ENCODE measurements at places on chromosomes 12 and 14. TPM values are rescaled to one million over a fixed set of nuclear protein-coding genes. Genes with fewer than 3 reads are reported as not detected.

GRCh38 chr14:100031506-100032281 lies 33.5 kb upstream of the EVL start:
- H3K27ac ChIP-seq, result no peak overlapping the region
- no peak for DNase-seq
- peaks cover 24% of the 10 kb centered on the region for H3K4me1 ChIP-seq
- H3K4me3 ChIP-seq, result no peak overlapping the region
- no peaks in the 10 kb centered on the region for H3K27me3 ChIP-seq

DNA sequence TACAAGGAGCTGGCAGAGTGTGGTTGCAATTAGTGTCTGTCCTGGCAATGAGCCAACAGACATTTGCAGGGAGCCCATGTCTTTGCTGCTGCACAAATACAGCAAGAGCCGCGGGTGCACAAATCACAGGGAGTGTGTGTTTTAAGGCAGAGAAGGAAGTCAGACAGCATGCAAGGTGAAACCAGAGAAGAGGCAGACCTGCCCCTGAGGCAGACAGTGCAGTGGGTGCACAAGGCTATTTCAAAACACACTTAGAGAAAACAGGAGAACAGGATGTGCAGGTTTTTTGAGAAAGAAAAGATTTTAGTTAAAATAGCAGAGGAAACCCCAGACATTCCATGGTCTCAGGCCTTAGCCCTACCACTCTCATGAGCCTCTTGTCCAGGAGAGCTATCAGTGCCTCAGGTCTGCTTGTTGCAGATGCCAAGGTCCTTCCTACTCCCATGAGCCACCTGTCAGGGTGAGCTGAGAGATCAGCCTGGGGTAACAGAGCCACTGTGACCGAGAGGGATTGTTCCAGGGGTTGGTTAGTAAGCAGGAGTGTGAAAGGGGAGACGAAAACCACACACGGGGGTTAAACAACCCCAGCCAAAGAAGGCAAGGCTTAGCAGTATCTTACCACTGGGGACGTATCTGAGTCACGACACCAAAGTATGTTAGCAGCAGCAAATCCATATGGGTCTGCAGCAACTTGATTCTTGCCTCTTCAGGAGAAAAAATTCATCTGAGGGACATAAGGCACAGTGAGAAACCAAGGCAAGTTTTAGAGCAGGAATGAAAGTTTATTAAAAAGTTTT lies 78.1 kb downstream of the C14orf132 start:
- no peaks in the 10 kb centered on the region for H3K27me3 ChIP-seq
- DNase-seq, result no peak
- no peaks in the 10 kb centered on the region for H3K4me1 ChIP-seq
- no peak overlapping the region for H3K27ac ChIP-seq
- no peaks in the 10 kb centered on the region for H3K36me3 ChIP-seq

GRCh38 chr12:101925935-101926334 lies 48.6 kb downstream of the DRAM1 start:
- DNase-seq, result no peak
- H3K36me3 ChIP-seq, result no peaks in the 10 kb centered on the region
- H3K27me3 ChIP-seq, result no peaks in the 10 kb centered on the region
- H3K4me3 ChIP-seq, result no peak overlapping the region
- no peaks in the 10 kb centered on the region for H3K4me1 ChIP-seq

DNA sequence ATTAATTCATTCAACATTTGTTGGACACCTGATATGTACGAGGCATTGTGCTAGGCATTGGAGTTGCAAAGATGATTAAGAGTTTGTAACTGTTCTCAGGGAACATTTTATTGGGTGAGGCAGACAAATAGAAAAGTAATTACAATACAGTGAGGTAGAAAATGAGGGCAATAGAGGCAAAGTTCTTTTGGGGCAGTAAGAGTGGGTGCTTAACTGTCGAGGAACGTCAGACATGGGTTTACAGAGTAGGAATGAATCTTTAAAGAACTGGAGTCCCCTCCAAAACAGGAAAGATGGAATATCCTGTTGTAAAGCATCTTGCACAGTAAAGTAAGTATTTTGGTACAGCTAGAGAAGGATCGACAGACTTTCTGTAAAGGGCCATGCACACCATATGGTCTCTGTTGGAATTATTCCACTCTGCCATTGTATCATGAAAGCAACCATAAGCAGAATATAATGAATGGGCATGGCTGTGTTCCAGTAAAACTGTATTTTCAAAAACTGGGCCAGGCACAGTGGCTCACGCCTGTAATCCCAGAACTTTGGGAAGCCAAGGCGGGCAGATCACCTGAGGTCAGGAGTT lies 9.1 kb downstream of the CREBL2 start:
- no peak overlapping the region for H3K4me3 ChIP-seq
- H3K27ac ChIP-seq, result no peak overlapping the region
- H3K27me3 ChIP-seq, result no peaks in the 10 kb centered on the region
- H3K36me3 ChIP-seq, result no peaks in the 10 kb centered on the region
- no peak for DNase-seq
- peaks cover 8% of the 10 kb centered on the region for H3K4me1 ChIP-seq

DNA sequence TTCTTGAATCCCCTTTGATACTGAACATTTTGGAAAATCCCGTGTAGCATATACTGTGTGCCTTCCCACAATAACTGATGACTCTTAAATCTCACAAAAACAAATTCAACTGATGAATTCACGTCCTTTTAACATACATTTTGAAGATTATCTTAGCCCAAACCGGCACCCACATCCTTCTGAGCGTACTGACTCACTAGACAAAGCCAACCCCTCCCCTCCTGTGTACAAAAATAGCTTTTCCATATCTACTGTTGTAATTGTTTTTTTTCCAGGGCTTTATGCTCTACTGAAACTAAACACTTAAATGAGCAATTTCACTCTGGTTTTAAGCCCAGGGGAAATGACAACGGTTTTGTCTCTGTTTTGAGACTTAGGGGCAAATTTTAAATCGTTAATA lies 109.4 kb upstream of the ATF7IP start:
- no peak overlapping the region for H3K4me3 ChIP-seq
- DNase-seq, result no peak
- no peaks in the 10 kb centered on the region for H3K36me3 ChIP-seq
- no peak overlapping the region for H3K27ac ChIP-seq
- peaks cover 36% of the 10 kb centered on the region for H3K4me1 ChIP-seq

DNA sequence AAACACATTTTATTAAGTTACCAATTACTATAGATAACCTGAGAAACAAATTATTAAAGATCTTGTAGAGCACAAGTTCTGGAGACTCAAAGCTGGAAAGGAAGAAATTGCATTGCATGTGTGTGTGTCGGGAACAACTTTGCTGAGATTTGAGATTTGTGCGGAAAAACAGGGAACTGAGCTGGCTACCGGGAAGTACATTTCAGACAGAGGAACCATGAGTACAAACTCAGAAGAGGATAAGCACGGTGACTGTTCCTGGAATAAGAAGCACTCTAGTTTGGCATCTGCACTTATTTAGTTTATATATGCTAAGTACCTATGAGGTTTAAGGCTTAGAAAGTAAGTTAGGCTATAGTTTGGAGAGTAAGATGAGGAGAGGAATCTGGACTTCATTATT lies 97.8 kb downstream of the DACT1 start:
- no peaks in the 10 kb centered on the region for H3K4me1 ChIP-seq
- no peaks in the 10 kb centered on the region for H3K36me3 ChIP-seq
- H3K27ac ChIP-seq, result no peak overlapping the region
- H3K27me3 ChIP-seq, result no peaks in the 10 kb centered on the region
- DNase-seq, result no peak

The EMP1 gene
- total RNA-seq, result 25.2 TPM

The SLC2A3 gene
- 2.9 TPM for total RNA-seq

The HIGD1C gene
- total RNA-seq, result not detected

DNA sequence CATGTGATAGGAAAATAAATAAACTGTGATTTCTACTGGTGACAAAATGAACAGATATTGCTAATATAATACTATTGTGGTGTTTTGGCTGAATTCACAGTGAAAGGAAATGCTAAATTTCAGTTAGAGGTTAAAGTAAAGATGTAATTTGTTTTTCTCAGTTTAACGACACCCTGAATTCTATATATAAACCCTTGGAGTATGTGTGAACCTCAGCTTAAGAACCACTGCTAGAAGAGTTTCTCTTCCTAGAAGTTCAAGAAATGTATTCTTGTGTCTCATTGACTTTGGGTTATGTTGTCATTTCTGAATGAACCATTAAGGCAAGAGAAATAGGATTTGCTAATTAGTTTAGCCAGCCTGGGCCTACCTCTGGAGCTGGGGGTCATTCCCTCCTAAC lies 8.2 kb downstream of the FBXO34 start:
- no peak overlapping the region for H3K4me3 ChIP-seq
- no peaks in the 10 kb centered on the region for H3K27me3 ChIP-seq
- peaks cover 14% of the 10 kb centered on the region for H3K4me1 ChIP-seq
- DNase-seq, result no peak
- H3K27ac ChIP-seq, result no peak overlapping the region
- no peaks in the 10 kb centered on the region for H3K36me3 ChIP-seq

The DERA gene
- 17.2 TPM for total RNA-seq

DNA sequence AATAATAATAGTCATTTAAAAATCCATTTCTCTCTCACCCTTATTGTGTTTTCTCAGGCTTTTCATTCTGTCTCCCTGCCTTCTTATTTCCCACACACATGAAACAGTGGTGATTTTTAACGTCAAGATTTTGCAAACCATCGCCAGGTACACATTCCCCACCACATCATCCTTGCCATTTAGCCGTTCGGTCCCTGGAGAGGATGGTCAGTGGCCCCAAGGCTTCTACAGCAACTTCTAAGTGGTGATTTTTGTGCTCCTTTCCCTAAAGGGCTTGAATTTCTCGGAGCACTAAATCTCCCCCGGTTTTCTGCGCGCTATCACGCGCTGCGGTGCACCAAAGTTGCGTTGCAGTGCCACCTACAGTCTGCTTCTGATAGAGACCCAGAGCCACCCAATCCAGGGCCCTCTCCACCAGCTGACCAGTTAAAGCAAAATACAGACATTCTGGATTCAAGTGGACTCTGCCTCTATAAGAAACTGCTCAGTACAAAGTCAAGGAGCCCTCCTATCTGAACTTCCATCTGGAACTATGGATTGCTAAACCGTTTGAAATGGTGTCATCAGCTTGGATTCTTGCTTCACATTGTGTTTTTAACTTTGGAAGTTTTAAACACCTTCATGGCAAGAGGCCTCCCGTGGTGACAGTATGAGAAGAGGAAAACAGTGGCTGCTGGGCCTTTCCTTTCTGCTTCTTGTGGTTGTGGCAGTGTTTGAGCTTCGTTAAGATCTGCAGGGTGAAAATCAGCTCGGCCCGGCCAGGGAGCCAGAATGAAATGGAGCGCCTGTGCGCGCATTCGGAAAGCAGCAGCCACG lies 234.0 kb downstream of the SPTSSA start:
- no peaks in the 10 kb centered on the region for H3K4me1 ChIP-seq
- H3K4me3 ChIP-seq, result no peak overlapping the region
- DNase-seq, result peak; percentile 77
- H3K36me3 ChIP-seq, result no peaks in the 10 kb centered on the region
- H3K27ac ChIP-seq, result no peak overlapping the region

GRCh38 chr12:117540011-117540410 lies 178.6 kb upstream of the NOS1 start:
- H3K4me3 ChIP-seq, result no peak overlapping the region
- H3K27me3 ChIP-seq, result no peaks in the 10 kb centered on the region
- H3K27ac ChIP-seq, result no peak overlapping the region
- H3K36me3 ChIP-seq, result no peaks in the 10 kb centered on the region

- no peaks in the 10 kb centered on the region for H3K27me3 ChIP-seq
- peaks cover 16% of the 10 kb centered on the region for H3K4me1 ChIP-seq
- DNase-seq, result peak; percentile 93
- no peaks in the 10 kb centered on the region for H3K36me3 ChIP-seq
- no peak overlapping the region for H3K4me3 ChIP-seq
- H3K27ac ChIP-seq, result no peak overlapping the region
Measured at GRCh38 chr12:2775431-2775830, 19.3 kb upstream of the FKBP4 start.

- H3K4me1 ChIP-seq, result no peaks in the 10 kb centered on the region
- H3K27me3 ChIP-seq, result no peaks in the 10 kb centered on the region
- no peak overlapping the region for H3K27ac ChIP-seq
- H3K4me3 ChIP-seq, result no peak overlapping the region
Measured at GRCh38 chr12:111636209-111636945, 37.3 kb upstream of the ATXN2 start.

The BEGAIN gene
- total RNA-seq, result 12.3 TPM

DNA sequence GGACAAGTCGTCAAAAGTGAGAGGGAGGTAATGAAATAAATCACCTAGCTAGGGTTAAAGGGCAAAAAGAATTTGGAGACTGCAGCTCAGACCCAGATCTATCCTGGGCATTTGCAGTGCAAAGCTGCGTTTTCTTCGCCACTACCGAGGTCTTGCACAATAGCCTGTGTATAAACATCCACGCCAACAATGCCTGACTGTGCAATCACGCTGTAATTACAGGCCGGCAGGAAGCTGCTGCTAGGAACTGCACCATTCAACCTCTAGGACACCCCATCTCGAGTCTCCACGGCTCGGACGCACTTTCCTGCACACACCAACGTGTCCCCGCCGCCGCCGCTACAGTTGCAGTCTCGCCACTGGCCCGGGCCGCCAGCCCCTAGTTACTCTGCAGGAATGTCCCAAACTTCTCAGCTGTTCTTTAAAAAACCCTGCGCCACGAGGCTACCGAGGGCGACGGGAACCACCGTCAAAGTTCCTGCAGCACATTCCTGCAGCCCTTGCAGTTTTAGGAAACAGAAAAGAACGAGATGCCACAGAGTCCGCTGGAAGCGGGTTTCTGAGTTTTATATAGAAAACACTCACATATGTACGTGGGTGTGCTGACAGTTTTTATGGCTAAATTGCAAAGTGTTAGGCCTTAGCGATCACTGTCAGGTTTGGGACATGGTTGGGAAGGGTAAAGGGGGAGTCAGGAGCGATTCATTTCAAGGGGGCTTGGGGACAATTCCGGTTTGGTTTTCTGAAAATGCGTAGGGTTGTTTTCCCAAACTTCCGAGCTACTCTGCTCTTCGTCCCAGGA lies 65.6 kb upstream of the PTGR2 start:
- peak overlapping the region; percentile 96 for H3K27ac ChIP-seq
- no peaks in the 10 kb centered on the region for H3K27me3 ChIP-seq

DNA sequence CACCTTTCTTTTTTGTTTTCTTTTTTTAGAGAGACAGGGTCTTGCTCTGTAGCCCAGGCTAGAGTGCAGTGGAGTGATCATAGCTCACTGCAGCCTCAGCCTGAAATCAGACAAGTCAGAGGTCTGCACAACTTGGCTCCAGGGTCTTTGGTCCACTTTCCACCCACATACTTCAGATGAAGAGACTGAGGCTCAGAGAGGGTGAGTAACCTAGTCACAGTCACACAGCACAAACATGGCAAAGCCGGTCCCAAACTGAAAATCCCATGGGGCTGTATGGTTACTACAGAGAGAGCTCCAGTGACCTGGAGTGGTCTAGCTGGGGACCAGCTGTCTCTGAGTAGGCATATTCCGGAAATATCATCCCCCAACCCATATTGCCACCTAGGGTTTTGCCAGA lies 19.2 kb downstream of the LHX5 start:
- no peaks in the 10 kb centered on the region for H3K36me3 ChIP-seq
- H3K27me3 ChIP-seq, result no peaks in the 10 kb centered on the region
- no peaks in the 10 kb centered on the region for H3K4me1 ChIP-seq
- H3K4me3 ChIP-seq, result no peak overlapping the region
- no peak overlapping the region for H3K27ac ChIP-seq
- DNase-seq, result no peak

DNA sequence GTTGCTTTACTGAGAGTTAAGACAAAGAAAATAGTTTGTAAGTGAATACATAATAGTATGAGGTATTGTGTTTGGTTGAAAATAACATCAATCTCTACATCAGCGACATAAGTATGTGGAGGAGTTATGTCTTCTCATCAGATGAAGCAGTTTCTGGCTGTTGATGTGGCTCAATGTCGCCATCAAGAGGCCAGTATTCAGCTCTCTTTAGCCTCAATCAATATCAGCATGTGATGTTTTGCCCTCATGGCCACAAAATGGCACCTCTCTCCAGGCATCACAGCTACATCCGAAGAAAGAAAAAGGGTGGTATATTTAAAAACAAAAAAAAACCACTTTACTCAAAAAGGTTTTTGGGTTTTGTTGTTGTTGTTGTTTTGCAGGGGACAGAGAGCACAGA lies 302.3 kb upstream of the TMEM132C start:
- no peak for DNase-seq
- H3K27me3 ChIP-seq, result no peaks in the 10 kb centered on the region
- no peaks in the 10 kb centered on the region for H3K36me3 ChIP-seq

The RAB21 gene
- total RNA-seq, result 38.1 TPM
